ENCODE measurements at places on chromosomes 7 and 10. TPM values are rescaled to one million over a fixed set of nuclear protein-coding genes. Genes with fewer than 3 reads are reported as not detected.

- H3K4me3 ChIP-seq, result no peak overlapping the region
- no peaks in the 10 kb centered on the region for H3K27me3 ChIP-seq
- no peak overlapping the region for H3K27ac ChIP-seq
- no peaks in the 10 kb centered on the region for H3K36me3 ChIP-seq
These were observed 382.3 kb upstream of the MTPN start for GRCh38 chr7:136359333-136359903.

DNA sequence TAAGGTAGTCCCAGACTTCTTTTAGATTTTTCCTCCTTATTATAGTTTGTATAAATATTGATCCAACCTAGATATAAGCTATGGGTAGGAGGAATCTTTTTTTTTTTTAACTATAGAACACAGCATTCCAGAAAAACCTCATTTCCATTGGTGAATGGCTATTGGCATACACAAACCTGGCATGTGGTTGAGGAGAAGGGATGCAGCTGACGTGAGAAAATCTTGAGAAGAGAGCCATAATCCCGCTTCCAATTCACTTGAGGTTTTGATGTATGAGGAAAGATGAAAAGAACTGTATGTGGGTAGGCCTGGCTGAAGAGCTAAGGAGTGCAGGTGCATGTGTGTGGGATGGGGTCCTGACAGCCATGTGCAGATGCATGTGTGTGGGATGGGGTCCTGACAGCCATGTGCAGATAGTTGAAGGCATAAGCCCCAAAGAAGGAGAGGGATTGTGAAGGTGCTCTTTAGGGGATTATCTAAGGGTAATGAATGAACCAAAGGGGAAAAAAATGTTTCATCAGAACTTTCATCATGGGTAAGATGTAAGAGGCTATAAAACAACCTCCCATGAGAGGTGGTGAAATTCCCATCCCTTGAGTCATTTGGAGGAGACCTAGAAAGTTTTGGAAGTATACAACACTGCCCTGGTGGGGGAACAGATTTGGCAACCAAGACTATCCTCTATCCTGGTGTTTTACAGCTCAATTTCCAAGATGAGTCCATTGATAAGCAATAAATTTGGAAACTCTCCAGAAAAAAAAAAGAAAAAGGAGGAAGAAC, 3.8 kb upstream of the PKD2L1 start:
- no peak overlapping the region for H3K4me3 ChIP-seq
- H3K4me1 ChIP-seq, result no peaks in the 10 kb centered on the region
- no peak for DNase-seq
- no peaks in the 10 kb centered on the region for H3K27me3 ChIP-seq
- H3K27ac ChIP-seq, result no peak overlapping the region

The KMT2C gene
- 32.2 TPM for total RNA-seq

DNA sequence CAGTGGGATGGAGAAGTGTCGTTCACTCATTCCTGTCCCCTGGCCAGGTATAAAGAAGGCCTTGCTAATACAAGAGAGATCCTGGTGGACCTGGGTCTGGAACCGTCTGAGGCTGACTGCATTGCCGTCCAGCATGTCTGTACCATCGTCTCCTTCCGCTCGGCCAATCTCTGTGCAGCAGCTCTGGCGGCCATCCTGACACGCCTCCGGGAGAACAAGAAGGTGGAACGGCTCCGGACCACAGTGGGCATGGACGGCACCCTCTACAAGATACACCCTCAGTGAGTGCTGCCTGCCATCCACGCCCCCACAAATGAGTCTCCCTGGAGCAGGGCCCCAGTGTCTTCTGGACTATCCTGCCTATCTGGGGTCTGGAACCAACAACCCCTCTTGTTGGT, 27.2 kb downstream of the HKDC1 start:
- no peak overlapping the region for H3K27ac ChIP-seq
- H3K36me3 ChIP-seq, result no peaks in the 10 kb centered on the region
- H3K4me1 ChIP-seq, result no peaks in the 10 kb centered on the region
- H3K4me3 ChIP-seq, result no peak overlapping the region

DNA sequence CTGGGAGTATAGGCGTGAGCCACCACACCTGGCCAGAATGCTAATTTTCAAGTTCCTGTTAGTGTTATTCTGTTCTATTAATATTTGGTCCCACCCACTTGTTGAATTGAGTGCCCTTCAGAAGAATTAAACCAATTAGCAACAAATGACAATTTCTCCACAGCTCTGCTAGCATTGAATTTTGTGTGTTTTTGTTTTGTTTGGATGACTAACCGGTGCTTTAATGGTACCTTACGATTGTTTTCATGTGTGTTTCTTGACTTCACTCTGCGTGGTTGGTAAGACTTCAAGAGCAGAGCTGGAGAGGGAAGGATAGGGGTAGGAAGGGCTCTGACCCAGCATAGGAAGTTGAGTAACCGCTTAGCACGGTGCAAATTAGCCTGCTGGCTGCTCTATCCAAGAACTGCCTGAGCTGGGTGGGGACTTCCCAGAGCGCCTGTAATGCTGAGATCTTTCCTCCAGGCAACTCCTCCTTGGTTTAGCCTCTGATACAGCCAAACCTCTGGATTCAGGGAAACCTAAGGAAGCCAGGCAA, 4.6 kb downstream of the ARPC1B start:
- H3K4me3 ChIP-seq, result no peak overlapping the region
- H3K36me3 ChIP-seq, result peaks cover 7% of the 10 kb centered on the region
- no peak for DNase-seq
- no peak overlapping the region for H3K27ac ChIP-seq

The C7orf57 gene
- total RNA-seq, result 0.35 TPM

DNA sequence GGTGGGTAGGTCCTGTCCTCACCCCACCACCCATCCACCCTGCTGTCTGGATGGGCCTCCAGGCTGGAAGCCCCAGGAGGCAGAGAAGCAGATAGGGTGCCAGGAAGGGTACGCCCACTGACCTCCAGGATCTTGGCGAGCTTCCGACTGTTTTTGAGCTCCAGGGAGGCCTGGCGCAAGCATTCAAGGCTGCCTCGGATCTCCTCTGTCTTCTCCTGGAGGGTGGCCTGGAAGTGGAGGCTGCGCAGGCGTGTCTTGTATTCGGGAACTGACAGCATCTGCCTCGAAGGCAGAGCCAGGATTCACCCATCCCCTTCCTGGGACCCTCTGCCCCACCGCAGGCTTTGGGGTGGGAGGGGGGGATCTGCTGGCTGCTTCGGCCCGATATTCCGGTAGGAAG, 48.4 kb downstream of the GRID2IP start:
- no peaks in the 10 kb centered on the region for H3K4me1 ChIP-seq
- DNase-seq, result no peak
- peaks cover 3% of the 10 kb centered on the region for H3K36me3 ChIP-seq
- peak overlapping the region; percentile 86 for H3K4me3 ChIP-seq

- H3K27me3 ChIP-seq, result no peaks in the 10 kb centered on the region
- H3K27ac ChIP-seq, result no peak overlapping the region
- no peak for DNase-seq
These were observed 72.9 kb downstream of the GNAI1 start for GRCh38 chr7:80207501-80207900.

The SLC16A12 gene
- 0.77 TPM for total RNA-seq

The PRF1 gene
- not detected for total RNA-seq

The SAMD9L gene
- not detected for total RNA-seq

The KIN gene
- total RNA-seq, result 23.4 TPM

The CAV2 gene
- 4.7 TPM for total RNA-seq

DNA sequence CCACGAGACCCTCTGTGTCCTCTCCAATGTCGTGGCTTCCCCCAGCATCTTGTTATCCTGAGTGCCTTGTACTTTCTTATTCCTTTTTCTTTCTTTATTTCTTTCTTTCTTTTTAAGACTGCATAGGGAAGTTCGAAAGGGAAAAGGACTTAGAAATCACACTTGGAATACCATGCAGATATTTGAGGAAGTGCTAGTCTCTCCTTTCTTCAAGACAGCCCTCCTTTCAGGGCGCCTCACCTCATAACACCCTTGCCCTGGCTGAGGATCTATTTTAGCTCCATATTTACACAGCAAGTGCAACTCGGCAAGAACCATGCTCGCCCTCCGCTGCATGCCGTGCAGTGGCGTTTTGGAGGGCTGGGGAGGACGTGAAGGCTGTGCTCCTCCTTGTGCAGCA, 232.3 kb upstream of the GLI3 start:
- no peak overlapping the region for H3K27ac ChIP-seq
- DNase-seq, result no peak
- H3K27me3 ChIP-seq, result no peaks in the 10 kb centered on the region
- H3K4me3 ChIP-seq, result no peak overlapping the region
- H3K36me3 ChIP-seq, result no peaks in the 10 kb centered on the region
- H3K4me1 ChIP-seq, result no peaks in the 10 kb centered on the region

The SYPL1 gene
- total RNA-seq, result 41.9 TPM

DNA sequence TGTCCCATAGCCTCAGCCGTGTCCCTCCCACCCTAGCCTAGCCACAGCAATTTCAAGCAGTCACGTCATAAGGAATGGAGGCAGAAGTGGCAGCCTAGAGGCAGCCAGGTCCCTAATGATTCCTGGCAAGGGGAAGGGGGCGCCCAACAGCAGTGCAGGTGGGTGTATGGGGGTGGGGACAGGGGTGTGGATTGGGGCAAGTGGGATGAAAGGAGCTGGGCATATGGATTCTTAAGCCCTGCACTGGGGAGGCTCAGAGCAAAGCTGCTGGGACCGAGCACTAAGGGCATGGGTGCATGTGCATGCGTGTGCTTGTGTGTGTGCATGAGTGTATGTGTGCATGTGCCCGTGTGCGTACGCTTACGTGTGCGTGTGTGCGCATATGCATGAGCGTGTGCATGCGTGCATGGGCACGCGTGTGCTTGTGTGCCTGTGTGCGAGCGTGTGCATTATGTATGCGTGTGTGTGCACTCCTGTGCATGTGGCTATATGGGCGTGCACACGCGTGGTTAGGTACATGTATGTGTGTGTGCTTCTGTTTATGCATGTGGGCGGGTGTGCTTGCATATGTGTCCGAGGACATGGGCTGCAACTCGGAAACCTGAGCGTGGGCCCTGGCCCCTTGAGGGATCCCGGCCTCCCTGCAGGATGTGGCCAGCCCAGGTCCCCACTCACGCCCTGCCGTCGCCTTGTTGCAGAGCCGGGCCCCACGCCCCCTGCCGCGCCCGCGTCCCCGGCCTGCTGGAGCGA, 34.1 kb downstream of the SH2B2 start:
- DNase-seq, result no peak
- H3K36me3 ChIP-seq, result peaks cover 6% of the 10 kb centered on the region
- no peaks in the 10 kb centered on the region for H3K27me3 ChIP-seq

DNA sequence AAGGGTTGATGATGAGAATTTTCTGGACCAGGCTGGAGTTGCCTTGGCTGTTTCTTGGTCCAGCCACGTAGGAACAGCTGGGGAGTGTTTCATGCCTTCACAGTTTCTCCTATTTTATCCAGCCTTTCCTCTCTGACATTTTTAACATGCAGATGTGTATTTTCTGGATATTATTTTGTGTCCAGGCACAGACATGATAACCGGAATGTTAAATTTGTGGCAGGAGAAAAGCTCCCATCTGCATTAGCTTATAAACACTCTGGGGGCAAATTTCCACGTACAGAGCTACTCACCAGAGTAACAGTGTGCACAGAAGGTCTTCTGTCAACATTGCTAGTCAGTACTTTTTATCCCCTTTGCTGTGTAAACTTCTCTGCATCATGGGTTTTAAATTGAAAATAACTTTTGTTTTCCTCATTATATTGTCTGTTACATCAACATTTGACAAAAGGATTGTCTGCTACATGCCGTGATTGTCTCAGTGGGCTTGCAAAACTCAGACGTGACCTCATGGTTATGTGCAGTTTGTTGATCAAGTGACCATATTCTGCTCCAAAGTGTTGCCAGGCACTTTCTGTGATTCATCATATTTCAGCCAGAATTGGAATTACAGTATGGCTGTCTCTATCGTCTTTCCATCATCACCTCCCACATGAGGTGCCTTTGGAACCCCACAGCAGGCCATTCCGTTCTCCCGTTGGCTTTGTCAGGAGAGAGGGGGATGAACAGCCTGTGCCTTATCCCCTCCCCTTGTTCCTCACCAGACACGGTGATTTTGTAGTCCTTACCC, 41.4 kb downstream of the INSYN2A start:
- no peaks in the 10 kb centered on the region for H3K27me3 ChIP-seq
- peaks cover 14% of the 10 kb centered on the region for H3K4me1 ChIP-seq
- no peaks in the 10 kb centered on the region for H3K36me3 ChIP-seq
- H3K27ac ChIP-seq, result no peak overlapping the region

- no peaks in the 10 kb centered on the region for H3K4me1 ChIP-seq
- H3K36me3 ChIP-seq, result no peaks in the 10 kb centered on the region
- DNase-seq, result no peak
- H3K4me3 ChIP-seq, result no peak overlapping the region
These were observed 776 bp downstream of the TMEM184A start for GRCh38 chr7:1555046-1555812.

- H3K27me3 ChIP-seq, result peaks cover 6% of the 10 kb centered on the region
- H3K4me1 ChIP-seq, result no peaks in the 10 kb centered on the region
- H3K27ac ChIP-seq, result no peak overlapping the region
- no peak for DNase-seq
- H3K36me3 ChIP-seq, result no peaks in the 10 kb centered on the region
- no peak overlapping the region for H3K4me3 ChIP-seq
These were observed 11.2 kb upstream of the PDK4 start for GRCh38 chr7:95607561-95607960.

DNA sequence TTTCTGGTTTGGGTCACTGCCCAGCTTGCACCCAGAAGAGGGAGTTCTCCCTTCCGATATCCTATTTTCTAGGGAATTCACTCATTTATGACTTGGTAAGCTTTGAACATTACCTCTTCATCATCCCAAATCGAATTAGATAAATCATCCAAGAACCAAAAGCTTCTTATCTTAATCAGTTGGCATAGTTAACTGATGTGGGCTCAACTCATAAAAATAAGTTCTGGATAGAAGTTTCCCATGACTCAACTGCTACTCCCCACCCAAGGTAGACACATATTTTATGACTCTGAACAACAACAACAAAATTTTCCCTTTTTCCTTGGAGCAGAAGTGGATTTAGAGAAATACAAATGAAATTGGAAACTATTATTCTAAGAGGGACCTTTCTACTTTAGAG, 102.9 kb upstream of the CCDC6 start:
- no peak for DNase-seq
- H3K4me1 ChIP-seq, result peaks cover under 1% of the 10 kb centered on the region
- no peak overlapping the region for H3K4me3 ChIP-seq
- no peak overlapping the region for H3K27ac ChIP-seq

GRCh38 chr7:103065667-103066066, 8.9 kb downstream of the FBXL13 start:
- H3K27me3 ChIP-seq, result no peaks in the 10 kb centered on the region
- H3K27ac ChIP-seq, result no peak overlapping the region
- peaks cover 15% of the 10 kb centered on the region for H3K36me3 ChIP-seq
- DNase-seq, result peak; percentile 60
- H3K4me1 ChIP-seq, result no peaks in the 10 kb centered on the region

The ASB15 gene
- total RNA-seq, result not detected

DNA sequence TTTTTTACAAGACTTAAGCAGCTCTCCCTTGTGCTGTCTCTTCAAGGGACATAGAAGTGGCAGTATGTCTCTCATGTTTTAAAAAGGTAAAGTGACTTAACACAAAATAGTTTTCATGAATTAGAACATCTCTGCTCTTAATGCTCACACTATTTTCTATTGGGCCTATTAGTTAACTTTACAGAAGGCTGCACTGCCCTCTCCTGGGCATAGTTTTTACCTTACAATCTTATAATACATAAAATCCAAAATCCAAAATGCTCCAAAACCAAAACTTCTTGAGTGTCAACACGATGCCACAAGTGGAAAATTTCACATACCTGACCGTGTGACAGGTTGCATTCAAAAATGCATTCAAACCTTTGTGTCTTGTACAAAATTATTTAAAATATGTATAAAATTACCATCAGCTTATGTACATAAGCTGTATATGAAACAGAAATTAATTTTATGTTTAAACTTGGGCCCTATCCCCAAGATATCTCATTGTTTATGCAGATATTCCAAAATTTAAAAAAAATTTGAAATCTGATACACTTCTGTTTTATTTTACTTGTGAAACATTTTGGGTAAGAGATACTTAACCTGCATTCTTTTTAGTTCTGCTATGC, 25.8 kb downstream of the TES start:
- H3K27me3 ChIP-seq, result no peaks in the 10 kb centered on the region
- no peak for DNase-seq
- H3K36me3 ChIP-seq, result no peaks in the 10 kb centered on the region
- H3K4me3 ChIP-seq, result no peak overlapping the region
- no peaks in the 10 kb centered on the region for H3K4me1 ChIP-seq
